ENCODE measurements at places on chromosomes 11 and 22. TPM values are rescaled to one million over a fixed set of nuclear protein-coding genes. Genes with fewer than 3 reads are reported as not detected.

DNA sequence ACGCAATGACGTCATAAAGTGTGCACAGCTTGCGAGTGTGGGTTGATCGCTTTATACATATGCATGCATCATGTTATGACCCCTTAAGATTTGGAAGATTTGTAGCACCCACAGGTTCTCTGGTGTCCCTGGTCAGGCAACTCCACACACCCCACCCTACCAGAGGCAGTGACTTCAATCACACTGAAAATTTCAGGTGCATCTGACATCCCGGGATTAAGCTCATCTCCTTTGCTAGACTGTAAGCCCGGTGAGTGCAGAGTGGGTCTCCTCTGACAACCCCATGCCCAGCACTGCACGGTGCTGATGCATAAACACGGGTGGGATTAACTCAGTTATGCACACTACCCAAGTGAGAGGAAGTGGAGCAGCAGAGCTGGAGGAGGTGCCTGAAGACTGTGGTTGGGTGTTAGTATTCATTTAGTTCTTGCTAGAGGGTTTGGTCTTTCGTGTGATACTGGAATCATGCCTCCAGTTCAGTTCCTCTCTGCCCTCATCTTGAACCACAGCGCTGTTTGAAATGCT lies 6.5 kb downstream of the ARSA start:
- no peak overlapping the region for H3K4me3 ChIP-seq
- no peak overlapping the region for H3K27ac ChIP-seq
- no peaks in the 10 kb centered on the region for H3K27me3 ChIP-seq

DNA sequence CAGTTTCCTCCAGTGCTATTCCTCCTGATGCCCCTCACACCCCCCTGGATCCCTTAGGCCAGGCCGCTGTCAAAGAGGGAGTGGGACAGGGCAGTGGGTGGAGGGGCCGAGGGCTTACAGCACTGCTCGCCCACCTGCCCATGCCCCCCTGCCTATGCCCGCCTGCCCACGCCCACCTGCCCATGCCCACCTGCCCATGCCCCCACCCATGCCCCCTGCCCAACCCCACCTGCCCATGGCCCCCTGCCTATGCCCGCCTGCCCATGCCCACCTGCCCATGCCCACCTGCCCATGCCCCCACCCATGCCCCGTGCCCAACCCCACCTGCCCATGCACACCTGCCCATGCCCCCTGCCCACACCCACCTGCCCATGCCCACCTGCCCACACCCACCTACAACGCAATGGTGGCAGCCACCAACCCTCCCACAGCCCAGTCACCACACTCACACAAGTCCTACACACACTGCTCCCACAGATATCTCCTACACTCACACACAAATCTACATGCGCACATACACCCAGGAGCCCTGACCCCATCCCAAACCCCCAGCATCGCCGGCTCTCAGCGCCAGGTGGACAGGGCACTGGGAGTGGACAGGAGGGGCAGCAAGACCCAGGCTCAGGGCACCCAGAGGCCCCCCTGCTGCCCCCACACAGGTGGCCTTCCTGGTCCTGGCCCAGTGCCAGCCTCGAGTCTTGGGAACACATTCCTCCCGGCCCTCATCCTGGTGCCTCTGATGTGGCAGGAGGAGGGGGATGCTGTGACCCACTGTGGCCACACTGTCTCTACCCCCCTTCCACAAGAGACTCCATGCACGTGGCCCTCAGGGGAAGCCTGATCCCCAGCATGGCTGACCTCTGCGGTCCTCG lies 61.8 kb downstream of the CYTH4 start:
- H3K36me3 ChIP-seq: no peaks in the 10 kb centered on the region
- H3K4me1 ChIP-seq: no peaks in the 10 kb centered on the region
- no peak overlapping the region for H3K27ac ChIP-seq
- no peaks in the 10 kb centered on the region for H3K27me3 ChIP-seq
- H3K4me3 ChIP-seq: no peak overlapping the region

DNA sequence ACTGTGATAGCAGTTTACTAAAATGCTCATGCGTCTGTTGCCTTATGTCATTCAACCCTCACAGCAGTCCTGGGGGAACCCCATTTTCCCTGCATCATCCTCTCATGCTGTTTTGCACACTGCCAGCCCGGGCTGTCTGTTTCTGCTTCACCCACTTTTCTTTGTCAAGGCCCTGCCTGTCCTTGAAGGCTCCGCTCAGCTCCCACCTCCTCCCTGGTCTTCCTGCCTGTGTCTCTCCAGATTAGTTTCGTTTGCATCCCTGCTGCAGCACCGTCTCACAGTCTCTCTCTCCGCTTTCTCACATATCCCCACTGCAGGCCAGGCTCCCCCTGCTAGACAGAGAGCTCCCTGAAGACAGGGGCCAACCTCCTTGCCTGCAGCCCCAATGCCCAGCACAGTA lies 29.9 kb downstream of the SERPINH1 start:
- no peaks in the 10 kb centered on the region for H3K27me3 ChIP-seq
- no peaks in the 10 kb centered on the region for H3K4me1 ChIP-seq
- DNase-seq: no peak
- no peak overlapping the region for H3K27ac ChIP-seq

DNA sequence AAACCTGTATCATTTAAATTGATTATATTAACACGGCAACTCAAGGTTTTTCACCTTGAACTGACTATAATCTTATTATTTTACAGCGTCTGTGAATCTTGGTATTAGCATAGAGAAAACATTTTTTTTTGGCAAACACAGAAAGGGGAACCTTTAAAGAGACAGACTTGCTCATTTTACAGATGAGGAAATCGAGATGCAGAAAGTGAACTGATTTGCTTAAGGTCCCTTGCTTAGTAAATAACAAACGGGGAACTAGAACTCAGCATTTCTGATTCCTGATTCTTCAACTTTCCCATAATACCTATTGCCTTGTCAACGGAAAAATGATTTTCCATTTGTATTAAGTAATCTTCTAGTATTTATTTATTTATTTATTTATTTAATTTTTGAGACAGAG lies 33.2 kb upstream of the CECR2 start:
- DNase-seq: no peak
- H3K4me3 ChIP-seq: no peak overlapping the region
- H3K27ac ChIP-seq: no peak overlapping the region
- no peaks in the 10 kb centered on the region for H3K36me3 ChIP-seq
- H3K27me3 ChIP-seq: no peaks in the 10 kb centered on the region

DNA sequence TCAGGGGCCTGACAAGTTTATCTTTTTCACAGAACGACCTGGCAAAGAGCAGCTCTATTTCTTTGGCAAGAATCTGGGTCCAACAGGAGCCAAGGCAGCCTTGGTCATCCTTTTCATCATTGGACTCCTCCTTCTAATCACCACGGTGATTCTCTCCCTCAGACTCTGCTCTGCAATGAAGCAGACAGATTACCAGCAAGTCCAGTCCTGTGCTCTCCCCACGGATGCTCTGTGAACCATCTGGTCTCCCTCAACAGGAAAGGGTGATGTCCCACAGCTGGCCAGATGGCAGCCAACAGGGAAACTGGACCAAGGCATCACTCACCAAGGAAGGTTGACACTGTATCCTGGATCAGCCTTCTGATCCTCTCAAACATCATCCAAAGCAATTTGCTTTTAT lies 17.0 kb upstream of the PANX1 start:
- H3K27me3 ChIP-seq: no peaks in the 10 kb centered on the region
- H3K4me1 ChIP-seq: peaks cover 31% of the 10 kb centered on the region
- H3K27ac ChIP-seq: peak overlapping the region; percentile 50

GRCh38 chr11:1992111-1992510 lies 5.5 kb downstream of the H19 start:
- H3K27ac ChIP-seq: no peak overlapping the region
- H3K4me3 ChIP-seq: no peak overlapping the region
- H3K27me3 ChIP-seq: no peaks in the 10 kb centered on the region
- no peak for DNase-seq
- H3K36me3 ChIP-seq: no peaks in the 10 kb centered on the region

DNA sequence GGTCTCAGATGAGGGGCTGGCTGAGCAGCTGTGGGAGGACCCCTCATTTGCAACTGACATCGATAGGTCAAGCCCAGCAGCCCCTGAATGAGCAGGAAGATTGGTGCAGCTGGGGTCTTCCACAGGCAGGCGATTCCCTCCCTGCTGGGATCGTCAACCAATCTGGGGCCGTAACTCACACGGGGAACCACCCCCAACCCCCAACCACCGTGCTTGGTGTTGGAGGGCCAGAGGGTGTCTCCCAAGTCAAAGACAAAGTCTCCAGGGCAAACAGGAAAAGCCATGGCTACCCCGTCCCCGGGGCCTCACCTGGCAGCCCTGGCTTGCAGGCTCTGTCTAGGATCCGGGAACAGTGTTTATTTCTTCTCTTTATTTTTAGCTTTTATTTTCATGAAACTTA lies 26.9 kb upstream of the SCUBE1 start:
- no peak overlapping the region for H3K27ac ChIP-seq
- H3K27me3 ChIP-seq: no peaks in the 10 kb centered on the region
- no peak for DNase-seq
- no peaks in the 10 kb centered on the region for H3K4me1 ChIP-seq

- no peak overlapping the region for H3K27ac ChIP-seq
- peaks cover 24% of the 10 kb centered on the region for H3K4me1 ChIP-seq
- no peak overlapping the region for H3K4me3 ChIP-seq
- DNase-seq: no peak
- H3K36me3 ChIP-seq: no peaks in the 10 kb centered on the region
These were observed 61.4 kb upstream of the BMAL1 start for GRCh38 chr11:13216019-13216710.

GRCh38 chr11:11569936-11570491 lies 51.8 kb downstream of the GALNT18 start:
- peak overlapping the region; percentile 44 for H3K27ac ChIP-seq
- DNase-seq: peak; percentile 77
- peaks cover 47% of the 10 kb centered on the region for H3K4me1 ChIP-seq
- no peaks in the 10 kb centered on the region for H3K36me3 ChIP-seq
- H3K4me3 ChIP-seq: no peak overlapping the region

- peaks cover 18% of the 10 kb centered on the region for H3K4me1 ChIP-seq
- peaks cover 18% of the 10 kb centered on the region for H3K36me3 ChIP-seq
- H3K4me3 ChIP-seq: no peak overlapping the region
- H3K27ac ChIP-seq: no peak overlapping the region
- no peaks in the 10 kb centered on the region for H3K27me3 ChIP-seq
These were observed 2.3 kb downstream of the STT3A start for GRCh38 chr11:125594958-125595357.

- no peaks in the 10 kb centered on the region for H3K36me3 ChIP-seq
- no peak overlapping the region for H3K4me3 ChIP-seq
- H3K27me3 ChIP-seq: peaks cover 78% of the 10 kb centered on the region
- no peak overlapping the region for H3K27ac ChIP-seq
- DNase-seq: no peak
- H3K4me1 ChIP-seq: peaks cover 19% of the 10 kb centered on the region
These were observed 2.4 kb upstream of the WT1 start for GRCh38 chr11:32437495-32438345.

Gene SMC1B
- not detected for total RNA-seq

- DNase-seq: no peak
- no peak overlapping the region for H3K27ac ChIP-seq
- H3K4me3 ChIP-seq: no peak overlapping the region
- no peaks in the 10 kb centered on the region for H3K36me3 ChIP-seq
- no peaks in the 10 kb centered on the region for H3K4me1 ChIP-seq
- no peaks in the 10 kb centered on the region for H3K27me3 ChIP-seq
These were observed 223.8 kb upstream of the DDI1 start for GRCh38 chr11:103812680-103813079.

GRCh38 chr11:95149651-95150364 lies 60.2 kb downstream of the ENDOD1 start:
- H3K27ac ChIP-seq: peak overlapping the region; percentile 95
- H3K27me3 ChIP-seq: no peaks in the 10 kb centered on the region
- peaks cover 12% of the 10 kb centered on the region for H3K4me1 ChIP-seq
- H3K36me3 ChIP-seq: no peaks in the 10 kb centered on the region
- no peak overlapping the region for H3K4me3 ChIP-seq

GRCh38 chr11:96342014-96342960 lies 708 bp downstream of the MAML2 start:
- peak overlapping the region; percentile 52 for H3K4me3 ChIP-seq
- H3K27me3 ChIP-seq: no peaks in the 10 kb centered on the region
- DNase-seq: no peak
- no peaks in the 10 kb centered on the region for H3K36me3 ChIP-seq

Gene UBQLNL
- total RNA-seq: 0.54 TPM

DNA sequence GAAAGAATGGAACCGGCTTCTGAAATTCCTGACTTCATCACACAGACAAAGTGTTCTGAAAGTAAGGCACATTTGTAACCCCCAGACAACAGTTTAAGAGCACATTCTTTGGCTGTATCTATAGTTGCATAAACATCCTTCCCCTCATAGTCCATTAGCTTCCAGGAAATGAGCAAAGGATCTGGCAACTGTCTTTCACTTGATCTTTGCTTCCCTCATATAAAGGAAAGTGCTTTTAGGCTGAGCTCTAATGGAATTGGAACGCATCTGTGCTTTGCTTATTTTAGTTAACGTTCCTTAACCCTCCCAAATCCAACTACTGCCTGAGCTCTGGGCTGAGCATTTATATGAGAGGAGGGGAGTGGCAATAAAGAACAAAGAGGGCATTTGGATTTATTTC lies 76.9 kb upstream of the API5 start:
- H3K4me1 ChIP-seq: no peaks in the 10 kb centered on the region
- H3K4me3 ChIP-seq: no peak overlapping the region
- DNase-seq: no peak
- H3K27me3 ChIP-seq: no peaks in the 10 kb centered on the region

Gene EIF3L
- 429 TPM for total RNA-seq

- no peaks in the 10 kb centered on the region for H3K36me3 ChIP-seq
- no peak overlapping the region for H3K27ac ChIP-seq
- DNase-seq: no peak
- H3K4me3 ChIP-seq: no peak overlapping the region
- H3K4me1 ChIP-seq: no peaks in the 10 kb centered on the region
These were observed 837 bp upstream of the PLAAT5 start for GRCh38 chr11:63491636-63492372.

Gene ANO9
- total RNA-seq: 6.4 TPM

Gene PATE2
- total RNA-seq: not detected

GRCh38 chr11:65606876-65607613 lies 7.0 kb downstream of the MAP3K11 start:
- peaks cover 42% of the 10 kb centered on the region for H3K4me1 ChIP-seq
- no peaks in the 10 kb centered on the region for H3K27me3 ChIP-seq
- peaks cover 25% of the 10 kb centered on the region for H3K36me3 ChIP-seq
- no peak overlapping the region for H3K4me3 ChIP-seq
- peak overlapping the region; percentile 49 for H3K27ac ChIP-seq

GRCh38 chr11:119772641-119773415 lies 43.8 kb upstream of the NECTIN1 start:
- no peaks in the 10 kb centered on the region for H3K4me1 ChIP-seq
- no peaks in the 10 kb centered on the region for H3K36me3 ChIP-seq
- no peak for DNase-seq
- no peak overlapping the region for H3K27ac ChIP-seq

DNA sequence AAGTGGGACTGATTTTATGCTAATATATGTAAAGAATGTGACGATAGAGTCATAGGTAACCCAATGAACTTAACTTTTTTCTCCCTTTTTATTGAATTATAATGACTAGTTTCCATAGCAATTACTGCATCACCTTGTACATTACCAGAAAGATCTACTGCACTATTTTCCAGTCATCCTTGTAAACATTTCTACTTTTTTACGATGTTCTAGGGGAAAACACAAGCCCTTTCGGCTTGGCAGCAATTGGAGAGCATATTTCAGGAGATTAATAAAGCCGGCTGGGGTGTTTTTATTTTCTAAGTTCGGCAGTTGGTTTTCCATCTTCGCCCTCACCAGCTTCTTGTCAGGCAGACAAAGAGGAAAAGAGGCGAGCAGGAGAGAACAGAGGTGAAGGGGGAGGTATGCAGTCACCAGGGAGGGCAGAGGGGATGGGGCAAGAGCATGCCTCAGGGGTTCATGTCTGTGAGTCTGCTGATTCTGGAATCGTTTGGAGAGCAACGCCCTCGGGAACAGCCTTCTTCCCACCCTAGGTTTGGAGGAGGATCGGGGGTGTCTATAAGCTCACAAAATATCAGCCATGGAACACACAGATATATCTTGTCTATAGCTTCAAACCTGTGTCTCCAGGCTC lies 476.4 kb downstream of the MIAT start:
- no peak overlapping the region for H3K4me3 ChIP-seq
- DNase-seq: no peak
- no peak overlapping the region for H3K27ac ChIP-seq
- peaks cover 12% of the 10 kb centered on the region for H3K4me1 ChIP-seq
- H3K27me3 ChIP-seq: no peaks in the 10 kb centered on the region
